ENCODE measurements at places on chromosomes 6 and 20.

GRCh38 chr20:57682184-57683101, 27.4 kb downstream of the PMEPA1 start:
- H3K4me1 ChIP-seq = peaks cover 22% of the 10 kb centered on the region
- no peak overlapping the region for H3K4me3 ChIP-seq
- no peaks in the 10 kb centered on the region for H3K36me3 ChIP-seq
- no peak overlapping the region for H3K27ac ChIP-seq
- DNase-seq = no peak

DNA sequence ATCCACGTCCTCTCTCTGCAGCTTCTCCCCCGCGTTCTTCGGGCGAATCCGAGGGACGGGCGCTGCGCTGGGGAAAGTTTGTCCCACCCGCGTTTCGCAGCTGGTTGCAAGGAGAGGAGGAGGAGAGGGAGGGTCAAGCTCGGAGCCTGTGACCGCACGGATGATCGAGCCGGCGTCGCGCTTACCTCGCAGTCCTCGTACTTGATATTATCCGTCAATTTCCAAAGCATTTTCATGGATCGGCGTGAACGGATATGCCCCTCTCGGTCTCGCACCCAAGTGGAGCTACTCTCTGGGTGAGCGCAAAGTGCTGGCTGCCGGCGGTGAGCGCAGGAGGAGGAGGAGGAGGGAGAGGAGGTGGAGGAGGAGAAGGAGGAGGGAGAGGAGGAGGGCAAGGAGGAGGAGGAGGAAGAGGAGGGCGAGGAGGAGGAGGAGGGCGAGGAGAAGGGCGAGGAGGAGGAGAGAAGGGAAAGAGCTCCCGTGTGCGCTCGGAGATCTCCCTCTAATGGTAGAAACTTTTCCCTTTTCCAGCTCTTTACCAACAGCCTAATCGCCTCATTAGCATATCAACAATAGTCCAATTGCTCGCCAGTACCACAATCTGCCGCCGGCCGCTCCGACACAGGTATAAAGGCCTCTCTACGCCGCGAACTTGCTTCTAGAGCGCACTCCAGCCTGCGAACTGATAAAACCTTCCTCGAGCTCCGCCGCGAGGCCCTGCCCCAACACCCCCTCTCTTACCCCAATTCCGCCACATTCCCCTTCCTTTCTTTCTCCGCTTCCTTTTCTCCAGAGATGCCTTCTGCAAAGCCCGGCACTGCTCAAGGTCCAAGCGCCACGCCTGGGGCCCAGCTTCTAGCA, at the start of gene TFAP2A:
TFAP2A (minus strand) TSS at position 319 of the 861 bp plus-strand sequence; CDS start at position 236, 83 bp downstream.
- peaks cover 44% of the 10 kb centered on the region for H3K4me1 ChIP-seq
- H3K4me3 ChIP-seq = peak within 1 kb of the TSS; percentile 76
- H3K36me3 ChIP-seq = peaks cover 3% of the 10 kb centered on the region

- no peak overlapping the region for H3K4me3 ChIP-seq
- H3K27me3 ChIP-seq = peaks cover 8% of the 10 kb centered on the region
- H3K27ac ChIP-seq = no peak overlapping the region
- no peaks in the 10 kb centered on the region for H3K4me1 ChIP-seq
Observed at GRCh38 chr20:18837718-18838117, 24.1 kb downstream of the SCP2D1 start.

DNA sequence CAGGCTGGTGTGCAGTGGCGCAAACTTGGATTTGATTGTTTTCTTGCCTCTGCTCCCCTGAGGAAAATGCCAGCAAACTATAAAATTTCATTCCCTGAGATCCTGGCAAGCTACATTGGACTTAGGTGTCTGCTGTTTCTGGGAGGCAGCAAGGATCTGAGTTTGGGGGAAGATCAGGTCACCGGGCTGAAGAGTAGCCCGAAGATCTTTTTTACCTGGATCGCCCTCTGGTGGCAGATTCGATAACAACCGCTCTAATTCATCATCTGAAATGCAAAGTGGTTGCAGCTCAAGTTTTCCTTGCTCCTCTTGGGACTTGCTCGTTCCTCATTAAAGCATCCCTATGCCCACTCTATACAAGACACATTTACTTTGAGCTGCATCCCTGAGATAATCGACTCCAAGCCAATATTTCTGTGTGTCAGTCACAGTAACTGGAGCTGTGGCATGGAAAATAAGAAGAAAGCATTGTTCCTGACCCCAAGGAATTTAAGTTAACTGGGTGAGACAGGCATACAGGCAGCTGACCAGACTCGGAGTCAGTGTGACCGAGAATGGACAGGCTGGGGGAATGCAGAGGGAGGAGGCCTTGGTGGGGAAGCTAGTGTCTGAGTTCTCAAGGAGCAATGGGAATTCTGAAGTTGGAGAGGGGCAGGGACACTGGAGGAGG, 131.8 kb upstream of the PROKR2 start:
- H3K36me3 ChIP-seq = no peaks in the 10 kb centered on the region
- peaks cover 2% of the 10 kb centered on the region for H3K4me1 ChIP-seq
- H3K27ac ChIP-seq = no peak overlapping the region
- no peak overlapping the region for H3K4me3 ChIP-seq
- DNase-seq = peak; percentile 59
- peaks cover 42% of the 10 kb centered on the region for H3K27me3 ChIP-seq

GRCh38 chr6:35833536-35833935, 28.4 kb downstream of the LHFPL5 start:
- H3K4me3 ChIP-seq = no peak overlapping the region
- no peak overlapping the region for H3K27ac ChIP-seq
- H3K27me3 ChIP-seq = no peaks in the 10 kb centered on the region

DNA sequence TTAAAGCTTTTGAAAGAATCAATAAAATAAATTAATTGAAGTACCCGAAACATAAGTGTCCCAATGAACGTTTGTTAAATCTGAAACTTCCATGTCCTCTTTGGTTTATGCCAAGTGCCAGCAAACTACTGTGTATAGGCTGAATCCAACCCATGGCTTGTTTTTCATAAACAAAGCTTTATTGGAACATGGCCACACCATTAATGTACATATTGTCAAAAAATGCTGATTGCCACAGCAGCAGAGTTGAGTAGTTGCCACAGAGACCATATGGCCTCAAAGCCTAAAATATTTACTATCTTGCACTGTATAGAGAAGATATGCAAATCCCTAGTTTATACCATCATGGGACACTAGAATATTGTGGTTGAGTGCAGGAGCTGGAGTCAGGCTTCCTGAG, 406.1 kb downstream of the MAFB start:
- DNase-seq = no peak
- no peak overlapping the region for H3K4me3 ChIP-seq
- no peaks in the 10 kb centered on the region for H3K36me3 ChIP-seq
- H3K27ac ChIP-seq = no peak overlapping the region

DNA sequence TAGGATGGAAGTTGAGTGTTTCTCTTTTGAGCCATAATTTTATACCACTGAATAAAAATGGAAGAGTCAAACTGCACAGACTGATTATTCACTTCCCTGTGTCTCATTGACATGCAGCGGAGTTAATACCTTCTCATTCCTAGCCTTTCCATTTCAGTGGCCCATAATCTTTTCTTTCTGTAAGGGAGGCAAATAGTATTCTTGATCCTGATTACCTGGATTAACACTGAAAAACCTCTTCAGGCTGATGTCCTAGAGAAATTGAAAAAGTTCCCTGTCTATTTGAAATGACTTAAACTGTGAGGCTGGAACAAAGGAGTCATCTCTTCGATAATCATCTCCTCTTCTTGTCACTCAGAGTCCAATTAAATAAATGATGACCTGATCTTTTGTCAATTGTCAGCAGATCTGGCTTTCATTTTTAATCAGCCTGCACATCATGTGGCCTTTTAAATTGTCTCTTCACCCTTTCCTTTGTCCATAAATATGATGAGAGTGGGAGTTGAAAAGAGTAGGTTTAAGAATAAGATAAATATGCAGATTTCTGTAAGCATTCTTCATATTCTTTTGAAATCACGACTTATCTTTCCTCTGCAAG, 713.0 kb downstream of the EPM2A start:
- no peaks in the 10 kb centered on the region for H3K36me3 ChIP-seq
- no peak for DNase-seq
- peaks cover 23% of the 10 kb centered on the region for H3K27me3 ChIP-seq
- peaks cover 21% of the 10 kb centered on the region for H3K4me1 ChIP-seq
- H3K27ac ChIP-seq = peak overlapping the region; percentile 58

DNA sequence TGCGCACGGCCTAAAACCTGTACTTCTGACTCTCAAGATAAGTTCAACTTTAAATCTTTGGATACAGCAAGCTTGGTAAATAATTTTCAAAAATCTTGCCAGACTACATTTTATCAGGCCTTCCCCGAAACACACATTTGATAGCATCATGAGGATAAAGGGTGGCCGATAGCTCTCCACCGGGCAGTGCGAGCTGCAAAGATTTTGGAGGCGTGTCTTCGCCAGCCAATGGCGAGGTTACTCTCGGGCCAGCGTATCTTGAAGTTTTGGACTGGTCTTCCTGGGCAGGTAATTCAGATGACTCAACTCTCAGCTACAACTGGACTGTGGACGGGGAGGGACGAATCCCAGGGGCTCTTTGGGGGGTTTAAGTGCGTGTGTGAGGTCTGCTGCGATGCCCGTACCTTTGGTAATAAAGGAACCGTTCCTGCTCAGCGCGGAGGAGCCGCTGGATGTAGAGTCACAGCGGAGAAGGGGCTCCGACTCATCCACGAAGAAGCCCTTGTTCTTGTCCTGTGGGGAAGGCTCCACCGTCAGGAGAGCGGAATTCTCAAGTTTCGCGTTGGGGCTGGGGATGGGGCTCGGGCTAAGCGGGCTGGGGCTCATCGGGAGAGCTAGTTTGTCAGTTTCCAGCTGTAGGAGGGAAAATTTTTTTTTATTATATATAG, 75.3 kb downstream of the TNFRSF21 start:
- no peaks in the 10 kb centered on the region for H3K4me1 ChIP-seq
- no peak overlapping the region for H3K4me3 ChIP-seq
- no peaks in the 10 kb centered on the region for H3K36me3 ChIP-seq
- H3K27ac ChIP-seq = no peak overlapping the region

- no peaks in the 10 kb centered on the region for H3K27me3 ChIP-seq
- H3K27ac ChIP-seq = no peak overlapping the region
- peaks cover 10% of the 10 kb centered on the region for H3K4me1 ChIP-seq
- DNase-seq = peak; percentile 37
Observed at GRCh38 chr6:47631269-47631772, 67.1 kb upstream of the ADGRF4 start.

GRCh38 chr20:8389381-8390036, 257.4 kb downstream of the PLCB1 start:
- H3K27me3 ChIP-seq = peaks cover 1% of the 10 kb centered on the region
- DNase-seq = no peak
- no peak overlapping the region for H3K4me3 ChIP-seq
- H3K4me1 ChIP-seq = peaks cover 10% of the 10 kb centered on the region
- H3K27ac ChIP-seq = no peak overlapping the region

DNA sequence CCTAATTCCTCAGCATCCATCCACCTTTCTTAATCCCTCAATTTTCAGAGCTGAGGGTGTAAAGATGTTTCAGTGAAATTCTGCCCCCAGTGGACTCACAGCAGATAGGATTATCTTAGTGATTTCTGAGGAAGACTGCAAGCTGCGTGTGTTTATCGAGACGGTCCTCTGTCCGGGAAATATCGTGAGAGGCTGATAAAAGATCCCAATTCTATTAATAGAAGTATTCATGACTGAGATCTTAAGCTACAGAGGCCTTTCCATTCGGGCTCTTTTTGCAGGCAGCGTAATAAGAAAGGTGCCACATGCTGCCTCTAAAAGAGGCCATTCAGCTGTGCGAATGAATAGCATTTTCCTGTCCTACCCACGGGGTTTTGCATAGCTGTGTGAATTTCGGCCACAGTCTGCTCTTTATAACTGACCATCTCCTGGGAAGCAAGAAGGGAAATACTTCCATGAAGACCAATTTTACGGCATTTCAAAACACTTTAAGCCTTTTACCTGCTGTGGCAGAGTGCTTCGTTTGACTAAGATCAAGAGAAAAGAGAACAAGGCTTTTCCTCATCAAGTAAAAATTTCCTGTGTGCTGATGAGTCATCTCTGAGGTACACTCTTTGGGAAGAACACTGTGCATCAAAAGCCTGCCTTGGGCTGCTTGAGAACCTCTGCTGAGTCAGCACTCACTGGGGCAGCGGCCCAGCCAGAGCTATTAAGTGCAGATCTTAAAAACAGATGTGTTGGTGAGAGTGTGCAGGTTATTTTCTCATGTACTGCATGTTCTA, 208.8 kb downstream of the ARHGAP18 start:
- H3K4me1 ChIP-seq = peaks cover 58% of the 10 kb centered on the region
- no peak for DNase-seq
- peak overlapping the region; percentile 87 for H3K27ac ChIP-seq
- H3K4me3 ChIP-seq = peak overlapping the region; percentile 31
- H3K36me3 ChIP-seq = no peaks in the 10 kb centered on the region

- peaks cover 68% of the 10 kb centered on the region for H3K4me1 ChIP-seq
- peak overlapping the region; percentile 83 for H3K27ac ChIP-seq
- no peak overlapping the region for H3K4me3 ChIP-seq
- H3K36me3 ChIP-seq = no peaks in the 10 kb centered on the region
Observed at GRCh38 chr6:129446272-129447197, 263.4 kb downstream of the ARHGAP18 start.

DNA sequence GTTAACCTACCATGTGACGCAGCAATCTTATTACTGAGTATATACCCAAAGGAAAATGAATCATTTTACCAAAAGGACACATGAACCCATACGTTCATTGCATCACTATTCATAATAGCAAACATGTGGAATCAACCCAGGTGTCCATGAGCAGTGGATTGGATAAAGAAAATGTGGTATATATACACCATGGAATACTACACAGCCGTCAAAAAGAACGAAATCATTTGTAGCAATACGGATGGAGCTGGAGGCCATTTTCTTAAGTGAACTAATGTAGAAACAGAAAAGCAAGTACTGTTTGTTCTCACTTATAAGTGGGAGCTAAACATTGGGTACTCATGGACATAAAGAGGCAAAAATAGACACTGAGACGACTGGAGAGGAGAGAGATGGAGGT, 44.2 kb downstream of the TBPL1 start:
- H3K27ac ChIP-seq = no peak overlapping the region
- H3K36me3 ChIP-seq = no peaks in the 10 kb centered on the region
- H3K4me3 ChIP-seq = no peak overlapping the region
- no peaks in the 10 kb centered on the region for H3K27me3 ChIP-seq
- no peaks in the 10 kb centered on the region for H3K4me1 ChIP-seq

DNA sequence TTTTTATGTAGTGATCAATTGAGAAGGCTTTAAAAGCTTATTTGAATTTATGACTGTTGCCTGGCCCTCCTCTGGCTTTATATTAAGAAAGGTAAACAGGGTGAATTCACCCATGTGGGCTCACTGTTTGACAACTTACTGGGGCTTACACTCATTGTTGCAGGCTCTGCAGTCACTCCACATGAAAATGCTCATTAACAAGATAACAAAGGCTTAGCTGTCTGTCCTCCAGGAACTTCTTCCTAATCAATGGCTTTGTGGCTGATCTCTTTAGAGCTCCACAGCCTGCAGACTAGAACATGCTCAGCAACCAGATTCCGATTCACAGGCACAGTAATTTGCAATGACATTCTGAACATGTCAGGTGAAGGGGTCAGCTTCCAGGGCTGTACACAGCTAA, 323.2 kb upstream of the MAN1A1 start:
- H3K36me3 ChIP-seq = no peaks in the 10 kb centered on the region
- no peak overlapping the region for H3K4me3 ChIP-seq
- no peak for DNase-seq
- no peaks in the 10 kb centered on the region for H3K27me3 ChIP-seq
- H3K4me1 ChIP-seq = no peaks in the 10 kb centered on the region

- H3K27ac ChIP-seq = peak overlapping the region; percentile 97
- peaks cover 48% of the 10 kb centered on the region for H3K4me1 ChIP-seq
- no peak for DNase-seq
- H3K4me3 ChIP-seq = peak overlapping the region; percentile 98
- H3K27me3 ChIP-seq = no peaks in the 10 kb centered on the region
Observed at GRCh38 chr6:155314773-155315515, 660 bp upstream of the TFB1M start.

GRCh38 chr6:44538807-44539201, 151.3 kb downstream of the CDC5L start:
- DNase-seq = no peak
- H3K4me1 ChIP-seq = no peaks in the 10 kb centered on the region
- H3K4me3 ChIP-seq = no peak overlapping the region
- H3K36me3 ChIP-seq = no peaks in the 10 kb centered on the region
- no peaks in the 10 kb centered on the region for H3K27me3 ChIP-seq
- no peak overlapping the region for H3K27ac ChIP-seq

Measured in activated T-cell treated with anti-CD3 and anti-CD28 coated beads, Interleukin-2, amount 50 U/mL, for 24 hours (primary cell).